Ecto neural progenitor cell (in vitro differentiated cells): ENCODE measurements at places on chromosomes 11 and 22.
A peak's percentile ranks its signal among the peaks of the same experiment; 100 is the strongest.

DNA sequence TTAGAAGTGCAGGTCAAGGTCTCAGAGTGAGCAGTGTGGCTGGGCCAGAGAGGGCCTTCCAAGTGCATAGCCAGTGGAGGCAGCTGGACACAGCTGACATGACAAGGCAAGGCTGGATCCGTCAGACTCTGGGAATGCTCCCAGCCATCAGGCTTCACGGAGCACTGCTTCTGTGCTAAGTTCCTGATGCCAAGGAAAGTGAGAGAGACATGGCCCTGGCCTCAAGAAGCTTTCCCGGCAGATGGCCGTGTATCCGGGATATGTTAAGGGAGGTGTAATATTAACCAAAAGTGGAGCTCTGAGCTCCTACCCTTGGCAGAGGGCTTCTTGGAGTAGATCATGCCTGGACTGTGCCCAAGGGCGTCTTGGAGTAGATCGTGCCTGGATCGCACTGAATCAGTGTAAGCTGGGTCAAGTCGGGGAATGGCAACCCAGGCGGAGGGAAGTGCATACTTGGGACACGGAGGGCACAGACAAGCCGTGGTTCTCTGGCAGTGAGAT is 7.4 kb upstream of the EFCAB6 start:
- no peak for DNase-seq

DNA sequence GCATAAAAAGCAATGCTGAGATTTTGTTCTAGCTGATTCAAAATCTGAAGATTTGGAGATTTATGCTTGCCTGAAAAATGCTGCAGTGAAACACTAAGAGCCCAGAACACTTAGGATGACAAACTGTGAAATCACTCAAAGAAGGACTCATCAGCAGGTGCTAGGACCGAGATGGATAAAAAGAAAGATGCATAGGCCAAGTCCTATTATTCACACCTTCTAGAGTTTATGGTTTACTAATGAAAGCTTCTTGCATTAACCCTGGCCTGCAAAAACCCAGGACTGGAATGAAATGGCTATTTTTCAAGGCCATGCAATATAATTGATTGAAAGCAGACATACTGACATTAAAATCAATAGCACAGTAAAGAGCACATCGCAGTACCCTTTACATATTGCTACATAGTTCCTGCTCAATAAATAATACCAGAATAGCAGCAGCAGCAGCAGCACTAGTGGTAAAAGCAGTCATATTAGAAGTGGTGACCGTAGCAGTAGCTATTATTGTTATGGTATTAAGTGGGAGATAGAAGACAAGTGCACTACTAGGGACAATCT is 161.7 kb downstream of the RAB38 start:
- no peak for DNase-seq

GRCh38 chr11:112810951-112811350 is 150.3 kb upstream of the NCAM1 start:
- DNase-seq = no peak

- peak; percentile 81 for DNase-seq
Measured at GRCh38 chr11:68956142-68956541, 24.6 kb downstream of the MRGPRD start.

DNA sequence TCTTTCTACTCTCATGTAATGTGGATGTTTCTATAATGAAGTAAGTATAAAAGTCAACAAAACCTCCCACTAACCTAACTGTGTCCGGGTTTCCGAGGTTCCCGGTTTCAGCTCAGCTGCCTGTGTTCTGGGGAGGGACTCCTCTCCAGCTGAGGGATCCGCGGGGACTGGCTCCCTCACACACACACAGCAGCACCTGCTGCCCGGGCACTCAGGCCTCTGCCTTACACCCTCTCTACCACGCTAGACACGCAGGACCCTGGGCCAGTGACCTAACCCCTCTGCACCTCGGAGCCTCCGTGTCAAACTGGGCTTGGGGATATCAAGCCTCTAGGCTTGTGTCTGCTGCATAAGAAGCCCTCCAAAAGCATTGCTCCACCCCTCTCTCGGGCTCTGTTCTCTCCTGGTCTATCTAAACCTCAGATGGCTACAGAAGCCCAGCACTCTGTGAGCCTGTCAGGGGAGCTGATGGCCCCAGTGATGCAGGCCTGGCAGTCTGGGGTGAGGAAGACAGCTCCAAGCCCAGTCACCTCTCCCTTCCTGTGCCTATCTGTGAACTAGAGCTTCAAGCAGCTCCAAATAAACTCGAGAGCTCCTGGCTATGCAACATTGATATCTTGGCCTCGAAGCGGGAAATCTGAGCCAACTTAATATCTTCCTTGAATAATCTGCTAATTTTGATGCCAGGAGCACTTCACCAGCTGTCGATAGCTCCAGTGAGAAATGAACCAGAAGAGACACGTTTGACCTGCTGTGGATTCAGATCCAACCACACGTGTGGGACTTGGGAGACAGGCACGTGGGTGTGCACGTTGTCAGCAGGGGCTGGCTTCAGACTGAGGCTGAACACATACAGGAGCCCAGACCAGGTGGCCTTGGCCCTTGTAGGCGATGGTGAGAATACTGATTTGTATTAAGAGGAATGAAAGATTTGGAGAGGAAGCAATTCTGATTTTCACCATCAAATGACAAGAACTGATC is 232.7 kb upstream of the B3GAT1 start:
- peak; percentile 39 for DNase-seq

- DNase-seq = no peak
Measured at GRCh38 chr11:23976426-23976825, 520.4 kb upstream of the LUZP2 start.

GRCh38 chr11:45091563-45092403 is 54.7 kb upstream of the PRDM11 start:
- no peak for DNase-seq

DNA sequence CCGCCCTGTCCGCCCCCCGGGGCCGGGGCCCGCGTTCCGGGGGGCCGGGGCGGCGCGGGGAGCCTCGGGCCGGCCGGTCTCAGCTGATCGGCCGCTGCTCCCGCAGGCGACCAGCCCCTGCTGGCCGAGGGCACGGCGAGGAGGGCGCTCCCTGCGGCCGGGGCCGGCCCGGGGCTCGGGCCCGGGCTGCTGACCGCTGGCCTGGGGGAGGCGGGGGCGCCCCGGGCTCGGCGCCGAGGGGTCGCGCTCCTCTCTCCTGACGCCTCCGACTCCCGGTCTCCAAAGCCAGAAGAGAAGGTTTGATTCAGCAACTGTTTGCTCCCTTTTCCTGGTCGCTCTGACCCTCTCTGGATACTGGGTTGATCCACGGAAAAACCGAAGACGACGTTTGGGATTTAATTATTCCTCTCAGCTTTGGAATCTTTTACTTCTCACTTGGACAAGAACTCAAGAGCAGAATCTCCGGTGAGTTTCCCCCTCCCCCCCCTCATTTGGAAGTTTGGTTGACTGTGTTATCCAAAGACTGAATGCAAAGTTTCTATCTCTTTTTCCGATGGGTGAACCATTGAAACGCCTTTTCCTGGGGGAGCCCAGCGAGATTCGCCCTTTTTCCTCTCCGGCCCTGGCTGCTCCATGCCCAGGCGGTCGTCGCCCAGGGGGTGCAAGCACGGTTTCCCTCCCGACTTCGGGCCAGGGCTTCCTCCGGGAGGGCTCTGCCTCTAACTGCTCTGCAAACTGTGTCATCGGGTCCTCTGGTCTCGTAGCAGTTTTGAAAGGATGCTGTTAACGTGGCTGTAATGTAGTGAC is 725 bp downstream of the KDM2A start:
- DNase-seq = peak; percentile 60

GRCh38 chr22:50471197-50471847 is 3.5 kb downstream of the SBF1 start:
- DNase-seq = no peak

- DNase-seq = no peak
Measured at GRCh38 chr22:37416389-37416788, 10.9 kb downstream of the ELFN2 start.

GRCh38 chr11:61056571-61056970 is 45.7 kb upstream of the CD5 start:
- DNase-seq = no peak

- peak; percentile 58 for DNase-seq
Measured at GRCh38 chr11:21811572-21811971, 381.3 kb upstream of the ANO5 start.

- no peak for DNase-seq
Measured at GRCh38 chr11:13119941-13120520, 110.9 kb downstream of the RASSF10 start.

GRCh38 chr11:62133328-62134065 is 9.7 kb downstream of the INCENP start:
- no peak for DNase-seq

DNA sequence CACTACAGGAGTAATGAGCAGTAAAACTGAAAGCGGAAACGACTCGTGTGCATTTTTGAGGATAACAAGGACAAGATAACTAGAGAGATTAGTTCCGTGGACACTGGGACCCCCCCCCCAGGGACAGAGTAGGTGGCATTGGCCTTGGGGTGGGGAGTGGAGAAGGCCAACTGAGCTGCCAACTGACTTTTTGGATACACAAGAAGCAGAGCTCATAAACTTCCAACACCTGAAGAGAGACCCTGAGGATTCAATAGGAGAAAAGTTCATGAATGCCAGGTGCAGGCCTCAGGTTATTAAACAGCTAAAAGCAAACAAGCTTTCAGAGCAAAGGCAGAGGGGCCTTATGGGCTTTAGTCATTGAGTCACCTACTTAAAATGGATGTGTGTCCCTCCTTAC is 17.6 kb upstream of the PRSS23 start:
- no peak for DNase-seq

DNA sequence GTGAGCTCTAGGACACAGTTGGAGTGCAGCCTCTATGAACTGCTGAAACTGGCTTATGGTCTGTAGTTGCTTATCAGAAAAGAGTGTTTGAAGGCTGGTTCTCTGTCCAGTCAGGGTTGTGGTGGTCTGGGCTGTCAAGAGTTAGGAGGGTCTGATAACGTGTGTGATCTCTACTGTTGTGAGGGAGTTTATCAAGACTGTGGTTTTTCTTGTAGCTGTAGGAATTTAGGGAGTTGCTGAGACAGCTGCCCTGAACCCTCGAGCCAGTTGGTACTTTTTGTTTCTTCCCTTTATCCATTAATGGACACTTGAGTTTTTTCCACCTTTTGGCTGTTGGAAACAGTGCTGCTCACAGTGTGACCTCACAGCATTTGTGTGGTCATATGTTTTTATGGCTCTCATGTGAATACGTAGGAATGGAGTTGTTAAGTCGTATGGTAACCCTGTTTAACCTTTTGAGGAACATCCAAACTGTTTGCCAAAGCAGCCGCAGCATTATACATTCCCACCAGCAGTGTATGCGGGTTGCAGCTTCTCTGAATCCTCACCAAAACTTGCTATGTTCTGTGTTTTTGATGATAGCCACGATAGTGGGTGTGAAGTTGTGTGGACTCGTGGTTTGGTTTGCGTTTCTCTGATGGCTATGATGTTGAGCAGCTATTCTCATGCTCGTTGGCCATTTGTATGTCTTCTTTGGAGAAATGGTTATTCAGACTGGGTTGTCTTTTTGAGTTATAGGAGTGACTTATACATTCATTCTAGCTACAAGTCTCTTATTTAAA is 20.9 kb upstream of the DGCR8 start:
- no peak for DNase-seq

DNA sequence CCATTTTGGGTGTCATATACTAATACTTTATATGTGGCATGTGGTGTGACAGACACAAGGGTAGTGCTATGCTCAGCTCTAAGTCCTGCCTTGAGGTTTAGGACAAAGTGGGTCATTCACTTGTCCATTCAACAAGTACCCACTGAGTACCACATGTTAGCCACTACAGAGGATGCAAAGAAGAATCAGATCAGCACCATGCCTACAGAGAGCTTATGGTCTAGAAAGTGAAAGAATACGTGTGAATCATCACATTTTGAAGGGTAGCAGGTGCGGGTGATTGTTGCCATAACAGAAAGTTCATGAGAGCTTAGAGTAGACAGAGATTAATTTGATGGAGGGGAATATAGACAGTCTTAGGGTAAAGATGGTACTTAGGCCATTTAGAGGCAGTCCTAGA is 18.3 kb downstream of the CLMP start:
- no peak for DNase-seq

GRCh38 chr22:20319745-20320658 is at the start of gene DGCR6L:
TSS of gene DGCR6L (minus strand) at chr22:20320060. CDS start at chr22:20319988, 72 bp downstream.
- DNase-seq = peak; percentile 98

DNA sequence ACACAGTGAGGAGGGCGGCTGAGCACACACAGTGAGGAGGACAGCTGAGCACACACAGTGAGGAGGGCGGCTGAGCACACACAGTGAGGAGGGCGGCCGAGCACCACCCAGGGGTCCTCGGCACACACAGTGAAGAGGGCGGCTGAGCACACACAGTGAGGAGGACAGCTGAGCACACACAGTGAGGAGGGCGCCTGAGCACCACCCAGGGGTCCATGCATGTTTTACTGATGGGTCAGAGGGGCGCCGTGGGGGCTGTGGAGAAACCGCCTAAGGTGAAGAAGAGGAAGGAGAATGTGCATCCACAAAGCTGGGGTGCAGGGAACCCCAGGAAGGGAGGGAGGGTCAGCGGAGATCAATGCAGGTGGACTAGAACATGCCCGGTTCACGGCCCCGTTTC is 461.8 kb downstream of the BRD1 start:
- DNase-seq = no peak

DNA sequence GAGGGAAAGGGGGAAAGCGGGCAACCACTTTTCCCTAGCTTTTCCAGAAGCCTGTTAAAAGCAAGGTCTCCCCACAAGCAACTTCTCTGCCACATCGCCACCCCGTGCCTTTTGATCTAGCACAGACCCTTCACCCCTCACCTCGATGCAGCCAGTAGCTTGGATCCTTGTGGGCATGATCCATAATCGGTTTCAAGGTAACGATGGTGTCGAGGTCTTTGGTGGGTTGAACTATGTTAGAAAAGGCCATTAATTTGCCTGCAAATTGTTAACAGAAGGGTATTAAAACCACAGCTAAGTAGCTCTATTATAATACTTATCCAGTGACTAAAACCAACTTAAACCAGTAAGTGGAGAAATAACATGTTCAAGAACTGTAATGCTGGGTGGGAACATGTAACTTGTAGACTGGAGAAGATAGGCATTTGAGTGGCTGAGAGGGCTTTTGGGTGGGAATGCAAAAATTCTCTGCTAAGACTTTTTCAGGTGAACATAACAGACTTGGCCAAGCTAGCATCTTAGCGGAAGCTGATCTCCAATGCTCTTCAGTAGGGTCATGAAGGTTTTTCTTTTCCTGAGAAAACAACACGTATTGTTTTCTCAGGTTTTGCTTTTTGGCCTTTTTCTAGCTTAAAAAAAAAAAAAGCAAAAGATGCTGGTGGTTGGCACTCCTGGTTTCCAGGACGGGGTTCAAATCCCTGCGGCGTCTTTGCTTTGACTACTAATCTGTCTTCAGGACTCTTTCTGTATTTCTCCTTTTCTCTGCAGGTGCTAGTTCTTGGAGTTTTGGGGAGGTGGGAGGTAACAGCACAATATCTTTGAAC is 6.8 kb downstream of the MALAT1 start:
- no peak for DNase-seq

- no peak for DNase-seq
Measured at GRCh38 chr11:384511-384910, 9.5 kb upstream of the PKP3 start.
